Right renal pelvis (tissue), 4 donors: ENCODE measurements at places on chromosomes 5 and 9.

GRCh38 chr5:137365126-137365865, 133.8 kb downstream of the SPOCK1 start:
- DNase-seq, result no peak

DNA sequence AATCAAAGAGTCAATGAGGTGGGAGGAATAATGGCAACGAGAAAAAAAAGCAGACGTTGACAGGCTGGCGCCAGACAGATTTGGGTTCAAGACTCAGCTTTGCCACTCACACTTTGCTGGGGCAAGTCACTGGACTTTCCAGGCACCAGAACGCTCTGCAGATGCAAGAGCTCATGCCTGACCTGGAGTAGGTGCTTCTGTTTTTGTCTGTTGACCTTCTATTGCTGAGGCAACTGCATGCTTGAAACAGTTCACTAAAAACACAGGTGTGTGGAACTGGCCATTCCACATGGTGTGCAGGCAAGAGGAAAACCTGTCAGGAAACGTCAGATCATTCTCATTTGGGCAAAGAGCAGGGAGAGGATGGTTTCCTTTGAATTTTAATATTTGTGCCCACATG, 161.2 kb upstream of the SMIM23 start:
- DNase-seq, result no peak

GRCh38 chr9:133375116-133375723, 640 bp downstream of the SURF4 start:
- no peak for DNase-seq

- no peak for DNase-seq
Measured at GRCh38 chr5:103305809-103306208, 47.2 kb downstream of the MACIR start.

GRCh38 chr5:59660737-59661136, 232.8 kb downstream of the PDE4D start:
- no peak for DNase-seq

GRCh38 chr5:133713751-133714150, 101.4 kb upstream of the FSTL4 start:
- DNase-seq, result no peak

GRCh38 chr9:70983723-70984295, 137.6 kb downstream of the TRPM3 start:
- DNase-seq, result no peak

DNA sequence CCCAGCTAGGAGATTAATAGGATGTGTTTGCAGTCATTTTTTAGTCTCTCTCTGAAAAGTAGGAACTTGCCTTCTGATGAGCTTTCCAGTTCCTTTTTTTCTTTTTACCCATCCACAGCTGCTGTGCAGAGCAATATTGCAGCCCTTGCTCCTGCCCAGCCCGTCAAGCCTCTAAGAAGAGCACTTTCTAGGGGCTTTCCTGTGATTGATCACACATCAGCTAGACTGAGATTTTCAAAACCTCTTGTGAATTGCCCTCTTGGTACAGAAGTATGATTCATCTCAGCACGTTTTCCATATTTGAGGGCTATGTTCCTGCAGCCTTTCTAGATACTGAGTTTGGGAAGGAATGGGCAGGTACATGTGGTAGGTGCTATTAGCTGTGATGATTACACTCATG, 93.9 kb downstream of the GALNT10 start:
- DNase-seq, result no peak

- no peak for DNase-seq
Measured at GRCh38 chr5:179986328-179986727, 78.6 kb upstream of the TBC1D9B start.

- DNase-seq, result no peak
Measured at GRCh38 chr9:126700903-126701812, 87.4 kb downstream of the LMX1B start.

GRCh38 chr5:59390989-59391388, 502.5 kb downstream of the PDE4D start:
- no peak for DNase-seq

DNA sequence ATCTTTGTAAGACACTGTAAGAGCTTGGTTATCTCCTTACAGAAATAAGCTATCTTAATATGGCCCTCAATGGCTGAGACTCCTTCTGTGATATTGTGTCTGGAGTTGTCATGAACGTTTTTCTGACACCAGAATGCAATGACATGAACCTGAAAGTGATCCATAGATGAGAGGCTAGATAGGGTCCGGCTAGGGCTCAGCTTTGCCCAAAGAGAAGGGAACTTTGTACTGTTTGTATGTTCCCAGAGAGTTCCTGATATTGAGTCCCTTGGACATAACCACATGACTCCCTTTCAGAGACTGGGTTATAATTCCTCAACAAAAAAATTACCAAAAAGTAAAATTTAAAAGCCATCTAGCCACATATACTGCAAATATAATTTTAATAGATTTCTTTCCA, 575.8 kb upstream of the CLINT1 start:
- DNase-seq, result no peak

- DNase-seq, result no peak
Measured at GRCh38 chr5:72040513-72040912, 66.8 kb upstream of the MAP1B start.

DNA sequence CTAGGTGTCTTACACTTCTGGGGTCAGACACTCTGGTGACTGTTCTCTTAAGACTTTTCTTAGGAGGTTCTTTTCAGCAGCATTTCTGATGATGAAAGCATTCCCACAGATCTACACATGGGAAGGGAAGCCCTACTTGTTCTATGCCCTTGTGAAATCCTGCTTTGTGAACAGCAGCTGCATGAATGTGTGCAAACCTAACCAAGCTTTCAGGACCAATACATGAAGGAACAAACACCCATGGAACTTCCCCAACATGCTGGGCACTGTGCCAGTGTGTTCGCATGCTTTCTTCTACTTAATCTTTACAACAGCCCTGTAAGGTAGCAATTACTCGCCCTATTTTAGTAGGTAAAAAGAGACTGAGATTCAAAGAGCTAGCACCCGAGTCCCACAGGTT, 439.9 kb upstream of the KLF4 start:
- no peak for DNase-seq

DNA sequence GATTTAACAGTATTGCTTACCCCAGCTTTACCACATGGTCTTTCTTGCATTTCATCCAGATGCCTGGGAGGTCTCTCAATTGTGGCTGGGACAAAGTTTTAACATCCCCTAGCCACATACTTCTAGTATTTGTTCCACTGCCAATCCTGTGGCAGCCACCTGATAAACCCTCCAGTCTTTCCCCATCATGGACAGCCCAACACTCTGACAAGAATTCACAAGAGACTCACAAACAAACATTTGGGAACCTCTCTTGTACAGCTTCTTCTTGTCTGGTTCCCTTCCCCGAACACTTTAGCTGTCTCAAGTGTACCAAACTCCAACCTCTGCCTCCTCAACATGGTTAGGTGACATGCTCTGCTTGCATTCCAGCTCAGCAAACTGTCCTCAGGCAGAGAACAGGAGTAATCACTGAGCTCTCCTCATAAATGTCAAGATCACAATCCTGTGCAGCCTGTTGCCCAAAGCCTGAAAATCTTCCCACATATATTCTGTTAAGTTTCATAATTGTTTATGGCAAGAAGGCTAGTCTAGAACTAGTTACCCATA, 59.7 kb downstream of the STRBP start:
- DNase-seq, result no peak

GRCh38 chr9:131082774-131083512, 13.4 kb upstream of the AIF1L start:
- no peak for DNase-seq

DNA sequence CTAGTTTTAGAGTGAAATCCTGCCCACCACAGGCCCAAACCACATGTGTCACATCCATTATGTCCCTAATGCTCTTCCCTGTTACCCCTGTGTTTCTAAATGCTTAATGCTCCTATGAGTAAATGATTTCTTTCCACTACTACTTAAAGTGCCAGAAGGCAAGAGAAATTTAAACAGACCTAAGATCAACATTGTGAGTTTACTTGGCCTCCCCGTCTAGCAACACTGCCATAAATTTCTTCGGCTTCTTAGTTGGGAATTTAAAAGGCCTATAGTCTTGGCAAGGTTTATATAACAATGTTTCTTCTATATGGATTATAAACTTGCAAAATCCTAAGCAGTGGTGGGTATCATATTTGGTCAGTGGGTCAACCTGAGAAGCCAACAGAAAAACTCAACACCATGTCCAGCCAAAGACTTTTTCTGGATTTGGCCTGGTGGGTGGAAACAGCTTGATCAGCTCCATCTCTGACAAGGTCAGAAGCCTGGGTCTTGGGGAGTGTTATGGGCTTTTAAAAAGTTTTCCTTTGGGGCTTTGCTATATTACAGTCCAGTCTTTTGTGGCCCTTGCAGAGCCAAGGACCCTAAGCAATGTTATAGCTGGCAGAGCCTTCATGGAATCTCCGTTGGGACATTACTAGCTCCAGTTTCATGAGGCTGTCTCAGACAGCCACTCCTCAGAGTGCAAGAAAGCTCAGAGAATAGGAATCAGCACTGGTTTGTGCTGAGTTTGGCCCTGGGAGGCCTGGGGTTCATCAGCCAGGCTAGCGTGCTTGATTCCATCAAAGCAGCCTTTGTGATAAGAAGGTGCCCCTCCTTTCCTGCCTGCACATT, 119.8 kb downstream of the PRDM6 start:
- DNase-seq, result no peak

- DNase-seq, result no peak
Measured at GRCh38 chr9:33684831-33685230, 110.5 kb upstream of the PRSS3 start.

- no peak for DNase-seq
Measured at GRCh38 chr9:17776735-17777134, 197.9 kb downstream of the SH3GL2 start.

DNA sequence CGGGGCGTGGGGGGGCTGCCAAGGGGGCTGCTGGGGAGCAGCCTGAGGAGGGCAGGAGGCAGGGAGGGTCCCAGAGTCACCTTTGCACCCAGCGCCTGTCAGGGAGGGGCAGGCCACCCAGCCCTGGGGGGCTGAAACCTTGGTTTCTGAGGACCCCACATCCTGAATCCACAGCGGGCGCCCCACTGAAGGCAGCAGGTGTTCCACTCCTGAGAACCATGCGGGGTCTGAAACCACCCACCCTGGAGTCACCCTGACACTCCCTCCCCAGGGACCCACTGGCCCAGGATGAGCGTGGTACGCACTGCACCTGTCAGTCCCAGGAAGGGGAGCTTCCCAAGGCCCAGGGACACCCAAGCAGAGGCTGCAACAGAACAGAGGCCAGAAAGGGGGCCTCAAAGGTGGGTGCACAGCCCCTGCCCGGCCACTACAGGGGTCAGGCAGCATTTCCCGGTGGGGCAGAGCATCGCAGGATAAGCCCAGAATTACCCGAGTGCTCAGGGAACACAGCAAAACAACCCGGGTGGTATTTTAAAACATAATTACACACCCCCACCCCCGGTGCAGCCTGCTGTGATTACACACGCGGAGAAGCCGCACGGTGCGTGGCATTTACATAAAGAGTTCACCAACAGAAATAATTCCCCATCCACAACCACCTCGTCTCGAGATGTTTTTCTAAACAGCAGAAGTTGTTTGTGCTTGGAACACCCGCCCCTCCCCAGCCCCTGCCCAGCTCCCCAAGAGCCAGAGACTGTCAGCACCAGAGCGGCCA, 57.3 kb upstream of the UBAC1 start:
- no peak for DNase-seq

DNA sequence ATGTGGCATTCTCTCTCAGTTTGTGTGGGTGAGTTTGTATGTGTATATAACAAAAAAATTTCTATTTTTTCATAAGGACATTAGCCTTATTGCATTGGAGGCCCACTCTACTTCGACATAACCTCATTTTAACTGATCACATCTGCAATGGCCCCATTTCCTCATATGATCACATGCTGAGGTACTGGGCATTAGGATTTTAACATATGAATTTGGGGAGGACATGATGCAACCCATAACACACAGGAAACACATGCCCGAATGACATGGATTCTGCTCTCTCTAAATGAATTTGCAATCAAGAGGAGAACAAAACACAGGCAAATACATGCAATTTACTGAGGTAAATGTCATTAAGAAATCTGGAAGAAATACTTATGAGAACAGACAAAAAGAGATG, 92.1 kb upstream of the COX7C start:
- DNase-seq, result no peak

GRCh38 chr9:100419166-100419565, 7.8 kb upstream of the MSANTD3 start:
- no peak for DNase-seq

DNA sequence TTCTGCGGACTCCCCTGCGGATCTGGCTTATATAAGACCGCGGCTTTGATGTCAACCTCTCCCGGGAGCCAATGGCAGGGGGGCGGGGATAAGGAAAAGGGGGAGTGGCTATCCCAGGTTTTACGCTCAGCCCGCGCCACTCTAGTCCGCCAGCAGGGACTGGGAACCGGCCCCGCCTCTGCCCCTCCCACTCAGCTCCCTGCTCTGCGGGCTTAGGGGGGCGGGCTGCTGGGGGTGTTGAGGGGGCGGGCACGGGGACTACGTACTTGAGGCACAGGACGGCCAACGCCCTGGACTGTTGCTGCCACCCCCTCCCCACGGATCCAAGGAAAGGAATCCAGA, at the start of gene HAND1:
Gene HAND1, minus strand, starts transcription at position 4 of the 342 bp plus-strand sequence. CDS start 219 bp downstream, outside the sequence.
- DNase-seq, result no peak

DNA sequence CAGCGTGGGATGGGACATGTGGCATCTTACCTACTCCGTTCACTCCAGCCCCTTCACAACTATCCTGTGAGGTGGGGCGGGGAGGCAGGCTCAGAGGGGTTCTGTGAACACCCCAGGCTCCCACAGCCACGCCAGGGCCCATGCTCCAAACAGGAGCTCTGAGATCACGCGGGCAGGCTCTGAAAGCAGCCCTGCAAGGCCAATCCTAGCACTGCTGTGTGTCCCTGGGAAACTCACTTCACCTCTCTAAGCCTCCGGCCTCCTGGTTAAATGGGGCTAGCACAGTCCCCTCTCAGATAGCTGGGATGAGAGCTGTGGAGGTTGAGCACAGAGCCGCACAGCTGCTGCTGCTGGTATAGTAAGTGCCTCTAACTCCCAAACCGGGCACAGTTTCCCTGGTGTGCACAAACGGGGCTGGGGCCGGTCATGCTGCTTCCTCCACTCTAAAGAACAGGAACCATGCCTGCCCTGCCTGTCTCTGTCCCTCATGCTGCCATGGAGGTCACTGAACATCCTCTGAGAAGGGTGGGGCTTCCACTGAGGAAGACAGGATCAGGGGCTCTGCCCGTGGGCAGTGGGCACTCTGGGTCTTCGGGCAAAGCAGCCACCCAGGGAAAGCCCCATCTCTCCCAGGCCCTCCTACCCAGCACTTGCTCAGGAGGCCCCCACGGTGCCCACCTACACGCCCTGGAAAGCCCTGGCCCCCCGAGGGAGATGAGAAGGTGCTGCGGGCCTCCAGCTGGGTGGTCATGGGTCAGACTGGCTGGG, 13.0 kb upstream of the ASS1 start:
- no peak for DNase-seq

- DNase-seq, result peak; percentile 43
Measured at GRCh38 chr5:116237917-116238500, 153.2 kb downstream of the COMMD10 start.

- DNase-seq, result no peak
Measured at GRCh38 chr5:124773315-124774311, 27.2 kb upstream of the ZNF608 start.
